ENCODE measurements at places on chromosomes 11 and 22.

DNA sequence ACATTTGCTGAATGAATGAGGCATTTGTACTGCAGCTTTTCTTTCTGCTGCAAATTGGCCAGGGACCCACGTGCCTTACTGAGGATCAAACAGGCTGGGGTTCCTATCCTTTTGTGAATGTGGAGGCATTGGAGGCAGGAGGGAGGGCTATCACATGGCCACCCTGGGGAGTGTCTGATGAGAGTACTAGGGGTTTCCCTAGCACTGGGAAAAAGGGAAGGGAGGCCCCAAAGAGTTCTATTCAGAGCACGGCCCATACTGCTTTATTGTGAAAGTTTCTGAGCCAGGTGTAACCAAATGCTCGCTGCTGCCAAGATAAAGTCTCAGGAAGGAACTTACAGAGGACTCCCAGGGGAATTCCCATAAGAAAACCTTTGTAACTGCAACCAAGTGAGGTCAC, 78.4 kb upstream of the ANO1 start:
- DNase-seq = no peak

- no peak for DNase-seq
Observed at GRCh38 chr11:3092603-3093141, 35.4 kb upstream of the CARS1 start.

GRCh38 chr11:103114836-103115235, 5.6 kb downstream of the DYNC2H1 start:
- no peak for DNase-seq

GRCh38 chr22:33909075-33909458, 11.2 kb downstream of the LARGE1 start:
- no peak for DNase-seq

- no peak for DNase-seq
Observed at GRCh38 chr11:35076201-35077100, 62.5 kb upstream of the CD44 start.

- DNase-seq = no peak
Observed at GRCh38 chr11:46353698-46354097, 6.4 kb downstream of the DGKZ start.

- no peak for DNase-seq
Observed at GRCh38 chr11:64395545-64396078, 36.6 kb downstream of the RPS6KA4 start.

Data from CD8-positive, alpha-beta memory T cell (primary cell).